WTC11 (cell line): ENCODE measurements at places on chromosomes 5 and 9. TPM values are rescaled to one million over a fixed set of nuclear protein-coding genes. Genes with fewer than 3 reads are reported as not detected.

The PDE8B gene
- 0.31 to 0.62 TPM (median 0.53 TPM) in 3 replicates for total RNA-seq

The SPATA31C2 gene
- total RNA-seq, result 0.04 to 0.09 TPM (median 0.05 TPM) in 3 replicates

- H3K4me1 ChIP-seq, result no peaks in the 10 kb centered on the region
- peaks cover 11% of the 10 kb centered on the region for H3K36me3 ChIP-seq
- no peak overlapping the region for H3K4me3 ChIP-seq
- DNase-seq, result no peak
- no peaks in the 10 kb centered on the region for H3K27me3 ChIP-seq
Measured at GRCh38 chr5:116315531-116315930, 230.7 kb downstream of the COMMD10 start.

The SPINK1 gene
- 5.4 to 10.6 TPM (median 5.5 TPM) in 3 replicates for total RNA-seq

GRCh38 chr5:68652534-68652965, 437.0 kb downstream of the PIK3R1 start:
- DNase-seq, result no peak
- peaks cover under 1% of the 10 kb centered on the region; the same call in 1 of the 2 replicates for H3K36me3 ChIP-seq
- H3K27ac ChIP-seq, result no peak overlapping the region
- no peak overlapping the region for H3K4me3 ChIP-seq
- H3K27me3 ChIP-seq, result peaks cover under 1% of the 10 kb centered on the region

DNA sequence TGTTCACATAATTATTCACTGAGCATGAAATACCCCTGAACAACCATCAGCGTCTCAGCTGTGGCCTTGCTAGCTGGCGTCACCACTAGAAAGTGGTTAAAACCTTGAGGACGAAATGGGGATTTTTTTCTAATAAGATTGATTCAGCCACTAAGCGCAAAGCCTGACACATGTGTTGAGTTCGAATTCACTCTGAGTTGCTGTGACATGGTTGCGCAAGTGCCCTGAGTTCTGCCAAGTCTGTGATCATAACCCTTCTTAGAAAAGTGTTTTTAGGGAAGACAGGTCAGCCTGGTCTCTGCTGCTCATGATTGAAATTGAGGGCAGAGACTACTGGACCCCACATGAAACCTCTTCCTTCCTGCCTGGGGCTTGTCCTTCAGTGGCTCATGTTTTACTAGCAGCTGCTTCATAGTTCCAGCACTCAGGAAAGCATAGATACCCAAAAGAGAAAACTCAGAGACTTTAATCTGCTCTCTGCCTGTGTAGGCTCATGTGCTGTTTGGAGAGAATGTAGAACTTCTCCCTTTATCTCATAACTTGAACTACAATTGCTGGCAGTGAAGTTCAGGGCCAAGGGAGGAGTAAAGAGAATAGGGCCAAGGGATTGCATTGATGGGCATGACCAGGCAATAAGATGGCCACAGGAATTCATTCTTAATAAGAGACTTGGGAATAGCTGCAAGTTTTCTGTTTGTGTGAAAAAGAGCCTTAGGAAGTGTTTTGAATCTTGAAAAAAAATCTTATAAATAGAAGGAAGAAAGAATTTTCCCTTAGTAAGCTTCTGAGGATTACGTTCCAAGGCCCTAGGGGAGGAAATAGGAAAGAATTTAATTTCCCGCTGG, 66.8 kb upstream of the CXCL14 start:
- H3K27me3 ChIP-seq, result no peaks in the 10 kb centered on the region; the same call in none of the 2 replicates
- H3K27ac ChIP-seq, result no peak overlapping the region
- H3K36me3 ChIP-seq, result no peaks in the 10 kb centered on the region
- no peak for DNase-seq

The NR5A1 gene
- total RNA-seq, result 0.39 to 0.77 TPM (median 0.60 TPM) in 3 replicates

DNA sequence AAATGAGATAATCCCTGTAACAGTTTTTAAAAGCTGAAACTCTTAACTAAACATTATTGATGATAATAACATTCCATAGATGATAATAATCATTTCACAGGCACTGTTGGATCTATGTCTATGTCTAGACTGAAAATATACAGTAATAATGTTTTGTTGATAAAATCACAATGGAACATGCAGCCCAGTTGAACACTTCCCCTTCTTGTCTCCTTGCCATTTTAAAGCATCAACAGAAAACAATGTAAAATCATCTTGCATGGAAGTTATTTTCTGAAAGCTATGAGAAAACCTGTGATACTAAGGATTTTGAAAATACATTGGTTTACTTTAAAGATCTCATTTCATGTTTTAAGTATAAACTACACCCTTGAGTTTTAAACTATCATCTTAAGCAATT, 1.9 kb downstream of the GAPT start:
- DNase-seq, result no peak
- no peak overlapping the region for H3K27ac ChIP-seq
- H3K36me3 ChIP-seq, result no peaks in the 10 kb centered on the region
- no peaks in the 10 kb centered on the region; the same call in 1 of the 2 replicates for H3K27me3 ChIP-seq

GRCh38 chr5:108259306-108259705, 122.6 kb downstream of the FBXL17 start:
- no peaks in the 10 kb centered on the region for H3K36me3 ChIP-seq
- no peak overlapping the region for H3K27ac ChIP-seq
- H3K27me3 ChIP-seq, result no peaks in the 10 kb centered on the region
- DNase-seq, result no peak
- H3K4me1 ChIP-seq, result peaks cover 17% of the 10 kb centered on the region

DNA sequence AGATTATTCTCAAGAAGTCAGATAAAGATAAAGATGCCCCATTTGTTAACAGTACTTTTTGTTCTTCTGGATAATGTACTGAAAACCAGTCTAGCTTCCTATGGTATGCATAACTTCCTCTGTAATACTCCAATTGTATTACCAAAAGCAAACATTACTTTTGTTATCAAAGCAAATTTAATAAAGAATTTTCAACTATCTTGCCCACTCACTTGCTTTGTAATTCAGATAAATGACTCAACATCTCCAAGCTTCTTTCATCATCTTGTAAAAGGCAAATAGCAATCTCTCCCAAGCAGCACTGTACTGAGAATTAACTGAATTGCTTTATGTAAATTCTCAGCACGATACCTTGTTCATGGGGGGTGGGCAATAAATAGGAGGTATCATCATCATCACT, 98.3 kb downstream of the NFIB start:
- H3K4me3 ChIP-seq, result no peak overlapping the region
- DNase-seq, result no peak
- H3K4me1 ChIP-seq, result peaks cover 43% of the 10 kb centered on the region
- no peaks in the 10 kb centered on the region for H3K27me3 ChIP-seq

DNA sequence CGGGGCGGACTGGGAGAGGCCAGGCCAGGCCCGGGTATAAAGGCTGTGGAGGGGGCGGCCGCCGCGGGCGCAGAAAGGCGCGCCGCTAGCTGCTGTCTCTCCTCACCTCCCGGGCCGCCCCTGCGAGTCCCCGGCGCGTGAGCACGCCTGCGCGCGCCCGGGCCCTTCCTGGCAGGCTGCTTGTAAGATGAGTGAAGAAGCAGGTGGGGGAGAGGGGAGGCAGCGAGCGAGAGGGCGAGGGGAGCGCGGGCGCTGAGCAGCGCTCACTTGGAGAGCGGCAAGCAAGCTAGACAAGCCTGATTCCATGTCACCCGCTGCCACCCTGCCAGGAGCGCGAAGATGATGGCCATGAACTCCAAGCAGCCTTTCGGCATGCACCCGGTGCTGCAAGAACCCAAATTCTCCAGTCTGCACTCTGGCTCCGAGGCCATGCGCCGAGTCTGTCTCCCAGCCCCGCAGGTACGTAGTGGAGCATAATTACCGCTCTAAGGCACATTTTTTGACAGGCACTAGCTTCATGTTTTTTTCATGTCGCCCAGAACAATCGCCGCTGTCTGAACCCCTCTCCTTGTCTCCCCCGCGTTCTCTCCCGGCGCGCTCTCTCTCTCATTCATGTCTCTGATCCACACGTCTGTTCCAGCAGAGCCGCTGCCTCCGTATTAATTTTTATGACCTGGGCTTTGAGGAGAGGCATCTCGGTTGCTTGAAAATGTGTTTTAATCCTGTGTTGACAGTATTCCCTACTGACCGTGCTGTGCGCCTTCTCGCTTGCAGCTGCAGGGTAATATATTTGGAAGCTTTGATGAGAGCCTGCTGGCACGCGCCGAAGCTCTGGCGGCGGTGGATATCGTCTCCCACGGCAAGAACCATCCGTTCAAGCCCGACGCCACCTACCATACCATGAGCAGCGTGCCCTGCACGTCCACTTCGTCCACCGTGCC, at the start of gene POU4F3:
Gene POU4F3, plus strand, starts transcription at position 66 of the 941 bp plus-strand sequence. Its CDS starts 274 bp downstream, at position 340.
- no peak within 1 kb of the TSS for H3K27ac ChIP-seq
- H3K36me3 ChIP-seq, result no peaks in the 10 kb centered on the region; the same call in 1 of the 2 replicates
- peak within 1 kb of the TSS; percentile 77 for H3K4me3 ChIP-seq
- peak; percentile 74 for DNase-seq

DNA sequence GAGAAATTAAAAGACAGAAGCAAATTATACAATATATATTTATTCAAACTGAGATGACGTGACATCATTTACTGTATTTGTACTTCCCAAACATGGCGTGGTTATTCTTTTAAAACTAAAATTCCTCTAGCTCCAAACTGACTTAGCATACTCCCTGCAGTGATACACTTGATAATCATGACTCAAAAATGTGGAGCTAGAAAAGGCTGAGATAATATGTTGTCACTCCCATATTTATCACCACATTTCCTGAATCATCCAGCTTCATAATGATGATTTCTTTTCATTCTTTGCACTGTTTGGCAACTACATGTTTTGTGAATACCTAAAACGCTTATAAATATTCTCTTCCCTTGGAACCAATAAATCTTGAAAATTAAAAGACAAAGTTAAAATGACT, 341.0 kb downstream of the EBF1 start:
- no peak overlapping the region for H3K4me3 ChIP-seq
- no peaks in the 10 kb centered on the region for H3K4me1 ChIP-seq
- H3K27me3 ChIP-seq, result no peaks in the 10 kb centered on the region
- H3K27ac ChIP-seq, result no peak overlapping the region

The SKIC3 gene
- total RNA-seq, result 65.9 to 70.5 TPM (median 69.0 TPM) in 3 replicates

DNA sequence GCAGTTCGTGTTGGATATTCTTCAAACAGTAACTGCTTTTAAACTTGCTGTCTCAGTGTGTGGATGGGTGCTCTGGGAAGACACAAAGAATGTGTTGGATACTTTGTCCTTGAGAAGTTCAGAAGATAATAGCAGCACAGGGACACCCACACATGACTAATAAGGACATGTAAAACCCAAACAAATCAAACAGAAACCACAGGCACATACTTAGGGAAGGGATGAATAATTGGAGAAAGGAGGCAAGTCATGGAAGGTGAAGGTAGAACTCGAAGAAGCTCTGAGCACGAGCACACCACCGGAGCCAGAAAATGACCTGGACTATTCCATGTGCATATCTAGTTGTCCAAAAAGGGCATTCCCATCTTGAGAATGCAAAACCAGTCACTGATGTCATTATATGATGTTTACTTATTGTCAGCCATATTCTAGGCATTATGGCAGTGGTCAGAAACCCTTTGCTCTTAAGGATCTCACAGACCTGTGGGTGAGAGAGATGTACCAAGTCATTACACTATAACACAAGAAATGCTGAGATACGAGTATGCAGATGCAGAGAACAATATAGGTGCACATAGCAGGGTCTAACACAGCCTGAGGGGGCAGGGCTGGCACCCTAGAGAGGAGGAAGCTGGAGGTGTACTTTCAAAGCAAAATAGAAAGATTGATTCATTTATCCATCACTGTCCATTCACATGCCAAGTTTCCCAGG, 152.9 kb downstream of the PIK3R1 start:
- no peak for DNase-seq
- H3K27ac ChIP-seq, result no peak overlapping the region
- no peak overlapping the region for H3K4me3 ChIP-seq
- no peaks in the 10 kb centered on the region for H3K27me3 ChIP-seq
- peaks cover 8% of the 10 kb centered on the region; the same call in 1 of the 2 replicates for H3K4me1 ChIP-seq
- peaks cover 5% of the 10 kb centered on the region for H3K36me3 ChIP-seq

DNA sequence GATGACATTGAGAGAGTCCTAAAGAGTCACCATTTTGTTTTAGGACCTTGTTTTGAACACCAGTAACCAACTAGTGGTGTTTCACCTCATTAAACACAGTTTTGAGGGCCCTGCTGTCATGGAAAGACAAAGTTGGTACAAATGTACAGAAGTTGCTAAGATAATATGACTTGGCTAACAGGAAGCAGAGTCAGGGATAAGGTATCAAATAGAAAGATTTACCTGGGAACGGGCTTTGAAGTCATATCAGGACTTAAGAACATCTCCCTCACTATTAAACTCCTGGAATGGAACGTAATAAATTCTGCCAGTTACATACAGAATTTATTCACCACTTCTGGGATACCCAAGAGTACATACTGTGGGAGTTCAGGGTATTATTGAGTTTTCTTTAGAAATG, 115.6 kb downstream of the SNCAIP start:
- no peak overlapping the region for H3K4me3 ChIP-seq
- H3K27me3 ChIP-seq, result no peaks in the 10 kb centered on the region
- H3K36me3 ChIP-seq, result peaks cover 16% of the 10 kb centered on the region
- no peak for DNase-seq

The SPRY4 gene
- total RNA-seq, result 99.6 to 140 TPM (median 103 TPM) in 3 replicates

DNA sequence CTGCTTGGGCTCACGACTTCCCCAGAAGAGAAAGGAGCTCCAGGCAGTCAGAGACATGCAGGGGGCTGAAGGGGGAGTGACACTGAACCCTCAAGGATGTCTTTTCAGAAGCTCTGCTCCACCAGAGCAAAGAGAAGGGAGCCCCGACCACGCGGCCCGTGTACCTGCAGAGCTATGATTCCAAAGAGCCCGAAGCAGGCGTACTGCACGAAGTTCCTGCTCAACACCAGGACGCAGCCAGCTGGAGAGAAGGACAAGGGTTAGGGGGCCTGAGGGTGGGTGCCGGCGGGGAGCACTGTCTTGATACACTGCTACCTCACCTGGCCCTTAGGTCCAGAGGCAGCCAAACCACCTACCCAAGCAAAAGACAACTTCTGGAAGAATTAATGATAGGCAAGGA, 9.4 kb downstream of the SURF4 start:
- no peak for DNase-seq
- H3K4me1 ChIP-seq, result 0 out of 2 replicates have a peak, but pooled peaks cover under 1% of the 10 kb centered on the region
- H3K27me3 ChIP-seq, result no peaks in the 10 kb centered on the region
- peaks cover 64% of the 10 kb centered on the region for H3K36me3 ChIP-seq
- H3K4me3 ChIP-seq, result no peak overlapping the region

DNA sequence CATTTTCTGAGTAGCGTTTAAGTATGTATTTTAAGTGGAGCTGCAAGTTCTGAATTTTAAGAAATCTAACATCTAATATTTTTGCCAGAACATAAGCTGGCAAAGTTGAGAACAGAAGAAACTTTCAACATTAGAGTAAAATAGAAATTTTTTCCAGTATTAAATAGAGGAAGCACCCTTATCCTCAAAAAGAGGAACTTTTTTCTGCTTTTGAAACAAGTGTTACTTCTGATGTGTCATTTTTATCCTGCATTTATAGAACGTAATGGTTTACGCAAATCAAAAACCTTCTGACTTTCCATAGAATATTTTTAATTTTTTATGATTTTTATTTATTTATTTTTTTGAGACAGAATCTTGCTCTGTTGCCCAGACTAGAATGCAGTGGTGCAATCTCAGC, 21.8 kb downstream of the ZBED3 start:
- peaks cover 9% of the 10 kb centered on the region for H3K4me1 ChIP-seq
- no peak for DNase-seq
- peaks cover 39% of the 10 kb centered on the region for H3K36me3 ChIP-seq
- H3K27me3 ChIP-seq, result no peaks in the 10 kb centered on the region
- no peak overlapping the region for H3K27ac ChIP-seq
- H3K4me3 ChIP-seq, result no peak overlapping the region
